ENCODE measurements at places on chromosomes 12 and 14. TPM values are rescaled to one million over a fixed set of nuclear protein-coding genes. Genes with fewer than 3 reads are reported as not detected.

GRCh38 chr14:85453401-85454225, 76.3 kb upstream of the FLRT2 start:
- no peak for DNase-seq
- H3K27me3 ChIP-seq = no peaks in the 10 kb centered on the region
- H3K4me3 ChIP-seq = no peak overlapping the region
- no peaks in the 10 kb centered on the region for H3K4me1 ChIP-seq

DNA sequence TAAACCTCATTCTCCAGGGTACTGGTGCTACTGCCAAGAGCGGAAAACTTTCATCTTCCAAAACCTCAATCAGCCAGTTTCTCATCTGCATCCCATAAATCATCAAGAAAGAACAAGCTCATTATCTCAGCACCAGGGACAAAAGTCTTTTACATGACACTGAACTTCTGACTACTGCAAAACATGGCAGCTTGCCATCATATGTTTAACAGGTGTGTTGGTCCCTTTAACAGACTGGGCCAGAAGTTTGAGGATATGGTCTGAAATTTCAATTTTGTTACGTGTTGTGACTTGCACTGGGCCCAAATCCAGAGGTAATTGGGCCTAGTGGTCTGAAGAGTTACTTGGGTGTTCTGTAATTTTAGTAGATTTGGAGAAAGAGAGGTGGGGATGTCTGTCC, 305.4 kb upstream of the SEL1L start:
- no peaks in the 10 kb centered on the region for H3K4me1 ChIP-seq
- H3K36me3 ChIP-seq = no peaks in the 10 kb centered on the region
- H3K27me3 ChIP-seq = no peaks in the 10 kb centered on the region

DNA sequence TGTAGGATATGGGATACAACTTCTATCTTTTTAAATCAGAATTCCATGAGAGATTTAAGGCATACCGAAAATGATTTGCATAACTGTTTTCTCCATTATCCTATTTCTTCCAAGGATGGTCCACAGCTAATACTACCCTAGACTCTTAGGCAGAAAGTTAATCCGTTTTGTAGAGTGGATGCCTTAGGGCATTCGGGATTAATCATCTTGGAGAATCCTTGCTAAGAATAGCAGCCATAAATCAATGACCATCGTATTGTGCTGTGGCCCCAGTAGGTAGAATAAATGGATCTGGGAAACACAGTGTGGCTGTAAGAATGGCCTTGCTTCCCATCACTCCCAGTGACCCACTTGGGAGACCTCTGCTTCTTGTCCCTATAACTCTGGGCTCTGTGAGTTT, 99.6 kb downstream of the SSPN start:
- H3K4me1 ChIP-seq = peaks cover 6% of the 10 kb centered on the region
- no peaks in the 10 kb centered on the region for H3K36me3 ChIP-seq
- no peak overlapping the region for H3K4me3 ChIP-seq
- H3K27ac ChIP-seq = no peak overlapping the region
- DNase-seq = no peak

KRT84 gene
- not detected for total RNA-seq

DNA sequence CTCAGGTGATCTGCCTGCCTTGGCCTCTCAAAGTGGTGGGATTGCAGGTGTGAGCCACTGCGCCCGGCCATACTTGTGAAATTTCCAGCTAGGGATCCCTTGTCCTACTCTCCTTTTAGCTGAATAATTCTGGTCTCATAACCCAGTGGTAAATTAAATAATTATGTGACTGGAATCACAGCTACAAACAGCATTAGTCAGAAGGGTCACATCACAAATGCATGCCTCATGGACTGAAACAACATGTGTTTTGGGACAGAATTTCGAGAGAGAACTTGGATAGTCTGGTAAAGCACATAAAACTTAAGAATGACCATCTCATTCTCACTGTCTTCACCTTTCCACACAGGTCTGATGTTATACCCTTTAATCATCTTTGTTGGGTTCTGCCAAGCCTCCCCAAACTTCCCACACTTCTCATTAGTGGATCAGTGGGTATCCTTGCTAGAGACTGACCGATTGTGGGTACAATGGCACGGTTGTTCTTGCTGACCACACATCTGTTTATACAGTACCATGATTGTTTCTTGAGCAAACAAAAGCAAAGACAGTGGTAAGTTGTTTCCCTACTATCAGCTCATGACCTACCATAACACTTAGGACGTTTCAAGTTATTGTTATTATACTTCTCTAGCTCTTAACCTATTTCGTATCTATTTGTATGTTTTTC, 5.1 kb downstream of the GPRC5D start:
- no peak overlapping the region for H3K27ac ChIP-seq
- no peaks in the 10 kb centered on the region for H3K4me1 ChIP-seq
- no peak for DNase-seq
- H3K36me3 ChIP-seq = no peaks in the 10 kb centered on the region

ACRBP gene
- 7.2 TPM for total RNA-seq

DNA sequence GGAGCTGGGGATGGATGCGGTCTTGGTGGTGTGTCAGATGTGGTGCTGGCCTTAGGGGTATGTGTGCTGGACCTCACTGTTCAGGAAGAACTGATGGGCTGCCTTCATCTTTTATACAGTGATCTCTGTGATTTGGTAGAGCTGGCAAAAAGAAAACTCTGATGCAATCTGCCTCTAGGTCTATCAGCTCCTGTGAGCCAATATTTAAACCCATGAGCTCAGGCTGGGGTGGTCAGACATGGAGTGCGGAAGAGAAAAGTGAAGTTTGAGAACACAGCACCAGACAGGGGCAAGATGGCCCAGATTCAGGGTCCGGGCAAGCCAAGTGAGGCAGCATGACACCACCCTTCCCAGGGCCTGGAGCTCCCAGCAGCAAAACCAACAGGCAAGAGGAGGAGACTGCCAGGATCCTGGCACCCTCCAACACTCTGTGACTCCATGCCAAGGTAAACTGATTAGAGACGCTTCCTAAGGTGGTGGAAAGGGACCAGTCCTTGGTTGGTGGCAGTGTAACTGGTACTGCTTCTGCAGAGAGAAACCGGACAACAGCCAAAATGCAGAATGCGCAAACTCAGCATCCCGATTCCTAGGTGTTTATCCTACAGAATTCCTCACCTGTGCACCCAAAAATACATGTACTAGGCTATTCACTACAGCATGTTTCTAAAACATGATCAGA, 82.3 kb downstream of the CHGA start:
- peaks cover 35% of the 10 kb centered on the region for H3K4me1 ChIP-seq
- H3K36me3 ChIP-seq = no peaks in the 10 kb centered on the region
- H3K27ac ChIP-seq = no peak overlapping the region
- no peak for DNase-seq
- H3K27me3 ChIP-seq = no peaks in the 10 kb centered on the region

GRCh38 chr12:46959502-46959901, 119.9 kb upstream of the PCED1B start:
- H3K27ac ChIP-seq = no peak overlapping the region
- no peaks in the 10 kb centered on the region for H3K27me3 ChIP-seq
- H3K4me3 ChIP-seq = no peak overlapping the region
- H3K4me1 ChIP-seq = no peaks in the 10 kb centered on the region
- H3K36me3 ChIP-seq = no peaks in the 10 kb centered on the region
- no peak for DNase-seq

GRCh38 chr14:31194661-31195060, 12.9 kb downstream of the HECTD1 start:
- no peak overlapping the region for H3K4me3 ChIP-seq
- peaks cover 41% of the 10 kb centered on the region for H3K4me1 ChIP-seq
- no peak overlapping the region for H3K27ac ChIP-seq

GRCh38 chr12:95100264-95101190, 27.1 kb upstream of the NR2C1 start:
- no peaks in the 10 kb centered on the region for H3K27me3 ChIP-seq
- DNase-seq = no peak
- H3K27ac ChIP-seq = no peak overlapping the region
- no peak overlapping the region for H3K4me3 ChIP-seq
- peaks cover 8% of the 10 kb centered on the region for H3K4me1 ChIP-seq

DNA sequence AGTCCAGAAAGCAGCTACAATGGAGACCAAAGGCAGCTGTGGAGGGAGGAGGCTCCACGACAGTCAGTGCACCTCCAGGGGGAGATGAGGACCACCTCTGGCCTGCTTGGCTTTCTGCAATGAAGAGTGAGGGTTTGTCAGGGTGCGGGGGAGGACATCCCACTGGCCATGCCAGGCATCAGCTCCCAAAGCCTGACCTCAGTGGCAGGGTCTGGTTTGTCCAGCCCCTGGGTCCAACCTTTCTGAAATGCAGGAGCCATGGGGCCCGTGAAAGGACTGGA, 35.2 kb downstream of the SLC6A12 start:
- H3K27ac ChIP-seq = no peak overlapping the region
- peaks cover 9% of the 10 kb centered on the region for H3K27me3 ChIP-seq

GRCh38 chr12:96196781-96197180, 2.6 kb downstream of the ELK3 start:
- no peak for DNase-seq
- peak overlapping the region; percentile 87 for H3K4me3 ChIP-seq
- H3K27me3 ChIP-seq = no peaks in the 10 kb centered on the region
- H3K4me1 ChIP-seq = peaks cover 42% of the 10 kb centered on the region

DNA sequence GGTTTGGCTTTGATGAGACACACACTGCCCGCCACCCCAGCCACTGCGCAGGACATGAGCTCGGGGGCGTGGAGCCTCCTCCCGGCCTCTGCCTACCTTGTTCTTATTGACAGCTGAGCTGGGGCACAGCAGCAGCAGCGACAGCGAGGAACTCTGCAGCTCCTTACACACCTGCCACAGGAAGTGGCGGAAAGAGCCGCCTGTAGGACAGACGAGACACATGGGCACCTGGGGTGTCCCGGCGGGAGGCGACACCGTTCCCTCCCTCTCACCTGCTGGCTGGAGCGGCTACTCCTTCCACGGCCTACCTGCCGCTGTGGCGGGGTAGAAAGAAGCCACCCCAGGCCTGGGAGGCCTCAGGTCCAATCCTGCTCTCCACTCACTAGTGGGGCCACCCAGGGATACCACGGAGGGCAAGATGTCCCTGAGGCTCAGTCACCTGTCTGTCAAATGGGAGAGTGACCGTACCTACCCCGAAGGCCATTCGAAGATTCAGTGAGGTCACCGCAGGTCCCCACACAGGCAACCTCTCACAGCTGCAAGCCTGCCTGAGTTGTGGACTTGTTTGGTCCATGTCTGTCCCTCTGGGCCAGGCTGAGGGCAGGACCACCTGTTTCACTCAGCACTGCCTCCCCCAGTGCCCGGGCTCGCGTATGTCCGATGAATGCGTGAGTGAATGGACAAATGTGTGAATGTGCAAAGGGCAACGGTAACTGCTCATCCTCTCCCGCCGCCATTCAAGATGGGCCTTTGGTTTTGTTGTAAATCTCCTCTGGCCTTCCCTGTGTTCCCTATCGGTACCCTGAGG, 42.6 kb downstream of the TRAFD1 start:
- H3K27ac ChIP-seq = no peak overlapping the region
- no peaks in the 10 kb centered on the region for H3K4me1 ChIP-seq
- H3K27me3 ChIP-seq = no peaks in the 10 kb centered on the region
- DNase-seq = no peak
- peaks cover 63% of the 10 kb centered on the region for H3K36me3 ChIP-seq
- no peak overlapping the region for H3K4me3 ChIP-seq

GRCh38 chr14:21991130-21991529, 317.5 kb upstream of the OR4E1 start:
- no peak overlapping the region for H3K27ac ChIP-seq
- H3K4me3 ChIP-seq = no peak overlapping the region
- no peaks in the 10 kb centered on the region for H3K36me3 ChIP-seq
- H3K27me3 ChIP-seq = no peaks in the 10 kb centered on the region

Measured in lower lobe of right lung (tissue), 2 donors.